ENCODE measurements at places on chromosomes 4 and X. TPM values are rescaled to one million over a fixed set of nuclear protein-coding genes. Genes with fewer than 3 reads are reported as not detected.

DNA sequence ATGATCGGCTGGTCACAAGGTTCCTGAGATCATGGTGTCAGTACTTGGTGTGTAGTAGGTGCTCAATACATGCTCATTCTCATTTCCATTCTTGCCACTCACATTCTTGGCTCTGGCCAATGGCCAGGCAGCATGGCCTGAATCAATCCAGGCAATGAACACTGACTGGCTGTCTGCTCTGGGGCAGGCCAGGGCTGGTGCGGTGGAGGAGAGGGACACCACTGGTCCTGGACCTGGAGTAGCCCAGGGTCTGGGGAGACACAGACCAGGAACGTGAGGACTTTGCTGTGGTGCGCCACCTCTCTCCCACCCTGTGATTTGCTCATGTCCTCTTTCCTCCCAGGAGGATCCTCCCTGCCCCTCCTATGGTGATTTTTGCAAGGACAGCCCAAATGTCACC lies 119.4 kb downstream of the PSAPL1 start:
- no peak for DNase-seq

DNA sequence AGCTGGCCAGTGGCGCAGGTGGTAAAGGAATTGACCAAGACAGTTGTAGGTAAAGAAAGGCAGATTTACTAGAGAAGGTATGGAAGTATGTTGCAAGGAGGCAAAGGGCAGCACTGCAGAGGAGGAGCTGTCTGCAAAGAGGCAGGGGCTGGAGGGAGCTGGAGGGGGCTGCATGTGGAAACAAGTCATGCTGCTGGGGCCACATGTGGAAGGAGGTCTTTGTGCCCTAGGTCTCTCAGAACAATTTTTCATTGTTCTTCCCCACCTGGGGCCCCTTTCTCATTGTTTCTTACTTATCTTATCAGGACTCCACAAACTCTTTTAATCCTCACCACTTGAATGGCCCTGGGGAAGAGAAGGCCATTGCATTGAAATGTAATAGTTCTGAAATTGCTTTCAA lies 144.8 kb upstream of the PLAC1 start:
- no peak for DNase-seq

DNA sequence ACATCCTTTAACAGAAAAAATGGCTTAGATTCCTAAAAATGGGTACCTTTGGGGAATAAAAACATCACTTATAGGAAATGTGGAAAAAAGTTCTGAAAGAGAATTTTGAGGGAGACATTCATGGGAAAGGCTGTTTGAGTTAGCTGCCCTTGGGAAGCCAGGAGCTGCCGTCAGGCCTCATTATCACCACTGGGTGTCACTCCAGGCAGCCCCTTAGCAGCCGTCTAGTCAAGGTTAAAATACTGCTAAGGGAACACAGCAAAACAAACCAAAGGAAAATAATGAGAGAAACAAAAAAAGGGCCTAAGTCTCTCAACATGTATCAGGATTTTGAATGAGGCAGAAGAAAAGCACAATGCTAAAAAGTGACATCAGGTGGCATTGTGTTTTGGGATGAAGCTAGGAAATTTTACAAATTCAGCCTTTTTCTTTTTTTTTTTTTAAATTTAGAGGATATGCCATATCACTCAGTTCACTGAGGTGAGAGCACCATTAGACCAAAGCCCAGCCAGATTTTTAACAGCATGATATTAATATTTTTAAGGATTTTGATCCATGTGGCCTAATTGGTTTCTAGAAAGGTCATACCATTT lies 235.3 kb downstream of the GPAT3 start:
- DNase-seq: peak; percentile 71

DNA sequence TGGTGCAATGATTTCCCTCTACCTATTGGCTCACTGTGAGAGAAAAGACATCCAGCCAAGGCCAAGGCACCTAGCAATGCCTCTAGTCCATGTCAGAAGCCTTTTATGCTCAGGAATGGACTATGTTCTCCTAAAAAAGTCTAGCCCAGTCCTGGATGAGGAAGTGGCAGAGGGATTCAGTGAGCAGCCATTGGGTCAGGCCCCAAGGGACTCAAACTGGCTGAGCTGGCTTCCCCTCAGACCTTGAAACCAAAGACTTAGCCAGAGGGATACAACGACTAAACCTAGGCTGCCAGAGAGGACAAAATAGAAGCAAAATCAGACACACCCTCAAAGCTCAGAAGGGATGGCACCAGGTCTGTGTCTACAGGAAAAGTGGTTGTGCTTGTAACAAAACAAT lies 49.1 kb downstream of the ARHGEF9 start:
- DNase-seq: no peak

DNA sequence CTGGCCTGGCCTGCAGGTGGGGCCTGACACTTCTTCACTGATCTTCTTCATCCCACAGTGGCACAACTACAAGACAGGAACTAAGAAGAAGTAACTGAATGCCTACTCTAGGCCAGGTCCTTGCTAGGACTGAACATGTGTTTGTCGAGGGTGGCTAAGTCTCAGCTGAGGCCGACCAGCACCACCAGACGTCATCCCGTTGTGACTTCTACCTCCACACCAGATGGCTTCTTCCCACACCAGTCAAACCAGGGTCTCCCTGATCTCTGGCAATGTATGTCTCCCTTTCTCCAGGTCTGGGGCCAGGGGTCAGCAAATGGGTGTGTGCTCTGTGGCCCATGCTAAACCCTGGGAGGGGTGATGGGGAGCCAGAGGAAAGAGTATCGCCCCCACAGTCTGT lies 40.2 kb downstream of the PJA1 start:
- no peak for DNase-seq

DNA sequence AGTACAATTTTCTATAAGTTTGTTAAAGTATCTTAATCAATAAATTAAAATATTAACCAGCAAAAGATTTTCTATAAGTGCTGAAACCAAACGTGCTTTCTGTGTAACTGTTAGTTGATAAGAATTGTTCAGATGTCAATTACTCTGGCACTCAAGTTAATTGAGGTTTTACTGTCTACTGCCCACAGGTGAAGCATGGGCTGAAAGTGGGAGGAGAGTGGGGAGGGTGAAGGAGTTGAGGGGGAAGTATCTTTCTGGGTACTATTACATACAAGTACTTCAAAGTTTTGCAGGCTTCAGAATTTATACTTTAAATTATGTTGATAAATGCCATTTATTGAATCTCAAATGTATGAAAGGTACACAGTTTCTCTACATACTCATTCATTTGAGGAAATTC lies 19.1 kb upstream of the CXCL3 start:
- no peak for DNase-seq

DNA sequence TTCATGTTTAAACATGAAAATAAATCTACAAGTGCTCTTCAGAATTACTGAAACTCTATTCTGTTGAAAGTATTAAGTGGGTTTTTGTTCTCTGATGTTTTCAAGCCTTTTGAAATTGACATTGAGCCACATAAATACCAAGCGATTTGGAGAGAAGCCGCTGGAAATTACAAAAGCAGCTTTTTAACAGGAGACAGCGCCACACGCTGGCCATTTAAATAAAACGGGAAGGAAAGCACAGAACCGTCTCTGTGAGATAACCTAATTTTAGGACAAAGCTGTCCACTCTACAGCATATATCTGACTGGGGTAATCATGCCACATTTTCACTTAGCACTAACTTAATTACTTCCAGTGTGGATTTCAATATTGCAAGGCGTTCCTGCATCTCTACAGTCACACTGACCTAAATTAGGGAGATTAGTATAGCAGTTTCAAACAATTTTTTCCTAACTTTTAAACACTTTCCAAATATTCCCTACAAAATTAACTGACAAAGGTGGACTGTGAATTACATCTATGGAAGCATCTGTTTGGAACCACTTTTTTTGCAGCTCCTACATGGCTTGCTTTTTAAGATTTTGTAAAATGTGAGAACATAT lies 6.8 kb upstream of the ANOS1 start:
- DNase-seq: peak; percentile 58

DNA sequence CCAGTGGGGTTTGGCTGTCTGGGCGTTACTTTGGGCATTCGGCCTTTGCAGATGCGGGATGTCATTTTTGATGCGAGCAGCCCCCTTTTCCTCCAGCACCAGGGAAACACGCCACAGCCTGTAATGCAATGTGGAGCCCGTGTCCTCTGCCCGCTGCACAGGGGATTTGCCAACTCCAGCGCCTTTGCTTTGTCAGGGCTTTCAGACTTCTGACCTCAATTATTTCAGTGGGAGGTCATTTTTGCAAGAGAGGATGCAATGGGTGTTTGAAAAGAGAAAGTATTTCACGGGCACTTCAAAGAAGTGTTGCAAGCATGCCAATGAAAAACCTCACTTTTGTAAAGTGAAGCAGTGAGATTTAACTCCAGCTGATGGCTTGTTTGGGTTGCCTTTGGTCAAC lies 11.5 kb downstream of the CLCN4 start:
- no peak for DNase-seq

GRCh38 chrX:65697915-65698796 lies 30.7 kb downstream of the MSN start:
- DNase-seq: no peak

GRCh38 chr4:184273166-184274147 lies 55.8 kb upstream of the ENPP6 start:
- DNase-seq: no peak

- peak; percentile 4 for DNase-seq
Measured at GRCh38 chr4:21387683-21388082, 560.9 kb downstream of the KCNIP4 start.

- no peak for DNase-seq
Measured at GRCh38 chr4:187555174-187555573, 440.4 kb upstream of the ZFP42 start.

- no peak for DNase-seq
Measured at GRCh38 chr4:86910369-86910768, 18.1 kb upstream of the C4orf36 start.

- peak; percentile 63 for DNase-seq
Measured at GRCh38 chr4:186132577-186133242, 28.2 kb downstream of the FAM149A start.

DNA sequence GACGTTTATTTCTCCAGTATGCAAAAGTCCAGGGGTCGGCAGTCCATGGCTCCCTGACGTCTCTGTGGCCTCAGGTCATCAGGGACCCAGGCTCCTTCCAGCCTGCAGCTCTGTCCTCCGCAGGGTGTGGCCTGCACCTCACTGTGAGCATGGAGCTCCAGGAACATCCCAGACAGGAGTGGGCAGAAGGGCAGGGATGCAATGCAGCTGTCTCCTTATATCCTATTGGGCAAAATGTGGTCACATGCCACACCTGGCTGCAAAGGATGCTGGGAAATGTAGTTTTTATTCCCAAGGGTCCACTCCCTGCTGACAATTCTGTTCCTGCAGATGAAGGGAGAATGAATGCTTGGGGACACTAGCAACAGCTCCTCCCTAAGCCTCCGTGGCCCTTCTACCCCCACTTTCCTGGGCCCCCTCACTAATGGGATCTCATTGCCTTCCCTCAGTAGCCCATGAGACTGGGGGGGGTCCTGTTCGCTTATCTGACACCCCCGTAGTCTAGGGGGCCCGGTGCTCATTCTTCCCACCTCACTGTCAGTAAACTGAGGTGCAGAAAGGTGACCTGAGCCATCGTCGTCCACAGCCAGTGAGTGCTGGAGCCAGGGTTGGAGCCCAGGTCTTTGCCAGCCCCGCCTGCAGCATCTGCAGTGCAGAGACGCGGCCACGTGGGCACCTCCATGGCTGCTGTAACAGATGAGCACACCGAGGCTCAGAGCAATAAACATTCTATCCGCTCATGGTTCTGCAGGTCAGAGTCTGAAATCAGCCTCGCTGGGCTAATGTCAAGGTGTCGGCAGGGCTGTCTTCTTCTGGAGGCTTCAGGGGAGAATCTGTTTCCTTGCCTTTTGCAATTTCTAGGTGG lies 5.9 kb upstream of the GRPEL1 start:
- DNase-seq: peak; percentile 56

DNA sequence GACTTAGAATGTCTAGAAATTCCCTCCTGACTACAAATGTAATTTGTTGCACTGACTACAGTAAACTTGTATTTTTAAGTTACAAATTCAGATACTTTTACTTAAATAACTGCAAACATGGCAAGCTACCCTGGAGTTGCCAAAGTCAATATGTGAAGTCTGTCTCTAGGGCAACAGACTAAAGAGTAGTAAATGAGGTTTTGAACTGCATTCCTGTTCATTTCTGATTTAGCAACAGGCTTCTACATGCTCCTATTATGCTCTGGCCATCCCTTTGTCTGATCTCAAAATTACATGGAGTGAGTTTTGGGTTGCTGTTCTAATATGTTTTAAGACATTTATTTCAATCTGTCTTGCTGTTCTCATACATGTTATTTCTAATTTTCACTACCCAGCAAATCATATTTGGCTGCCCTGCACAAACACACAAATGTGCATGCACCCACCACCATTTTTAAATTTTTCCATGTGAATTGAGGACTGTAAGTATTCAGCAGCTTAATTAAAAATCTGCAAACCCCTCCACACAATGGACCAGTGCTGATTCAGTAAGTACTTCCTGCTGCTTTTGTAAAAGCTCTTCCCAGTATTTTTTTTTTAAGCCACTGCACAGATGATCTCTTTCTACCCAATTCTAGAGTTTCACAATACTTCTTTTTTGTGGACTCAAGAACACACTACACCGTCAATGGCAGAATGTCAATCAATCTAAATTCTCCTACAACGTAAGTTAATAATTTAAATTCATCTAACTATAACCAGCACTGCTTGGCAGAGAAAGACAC lies 26.7 kb downstream of the SH3RF1 start:
- no peak for DNase-seq

- DNase-seq: no peak
Measured at GRCh38 chr4:56342746-56343145, 44.5 kb downstream of the AASDH start.

DNA sequence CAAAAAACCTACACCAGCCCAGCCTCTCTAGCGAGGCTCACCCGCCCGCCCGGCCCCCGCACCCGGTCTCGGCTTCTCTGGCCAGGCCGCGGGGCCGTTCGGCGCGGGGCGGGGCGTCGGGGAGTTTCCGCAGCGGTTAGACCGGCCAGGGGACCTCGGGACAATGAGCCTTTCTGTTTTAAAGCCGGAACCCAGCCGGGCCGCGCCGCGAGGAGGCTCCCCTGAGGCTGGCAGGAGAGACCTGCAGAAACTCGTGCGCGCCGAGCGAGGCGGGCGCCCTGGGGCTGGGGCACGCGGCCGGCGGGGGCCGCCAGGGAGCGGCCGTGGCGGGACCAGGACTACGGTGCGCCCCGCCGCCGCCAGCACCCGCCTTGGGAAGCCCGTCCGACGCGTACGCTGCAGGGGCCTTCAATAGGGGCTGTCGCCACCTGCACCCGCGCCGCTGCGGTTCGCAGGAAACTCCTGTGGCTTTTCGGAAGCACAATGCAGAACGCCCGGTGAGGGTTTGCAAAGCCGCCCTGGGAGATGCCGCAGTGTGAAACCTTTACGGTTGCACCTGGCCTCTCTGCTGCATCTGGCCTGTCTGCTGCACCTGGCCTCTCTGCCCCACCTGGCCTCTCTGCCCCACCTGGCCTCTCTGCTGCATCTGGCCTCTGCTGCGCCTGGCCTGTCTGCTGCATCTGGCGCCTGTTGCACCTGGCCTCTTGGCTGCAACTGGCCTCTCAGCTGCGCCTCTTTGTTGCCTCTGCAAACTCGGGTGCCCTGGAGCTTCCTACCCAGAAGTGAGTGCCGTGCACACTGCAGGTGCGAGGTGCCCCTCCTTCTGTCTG lies 63.9 kb downstream of the TRAPPC11 start:
- DNase-seq: peak; percentile 77

GRCh38 chr4:102862016-102862415 lies 6.8 kb upstream of the CISD2 start:
- DNase-seq: no peak

ZNF141 gene
- 12.8 TPM for total RNA-seq

MAGEA9B gene
- not detected for total RNA-seq

SLC6A14 gene
- total RNA-seq: 0.72 TPM

NMU gene
- 20.1 TPM for total RNA-seq

DMRTC1 gene
- total RNA-seq: not detected

ZNF157 gene
- total RNA-seq: 0.08 TPM

NHSL2 gene
- 1.3 TPM for total RNA-seq
